ENCODE measurements at places on chromosomes 5 and 9.

- DNase-seq = no peak
Measured at GRCh38 chr9:34254966-34255825, 73.9 kb downstream of the KIF24 start.

DNA sequence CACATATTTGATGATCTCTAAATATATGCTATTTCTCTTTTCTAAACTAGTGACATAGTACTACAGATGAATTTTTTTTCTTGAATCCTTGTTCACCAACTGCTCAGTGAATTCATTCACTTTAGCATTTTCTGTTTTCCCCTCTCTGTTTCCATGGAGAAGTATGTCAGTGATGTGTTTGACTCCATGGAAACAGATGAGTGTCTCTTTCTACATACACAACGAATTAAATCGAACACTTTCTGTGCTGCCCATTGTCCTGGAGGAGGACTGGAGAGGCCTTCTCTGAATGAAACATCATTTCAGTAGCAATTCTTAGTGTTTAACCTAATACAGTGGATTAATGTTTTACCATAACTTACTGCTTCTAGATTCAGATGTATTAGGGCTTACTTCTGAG, 9.5 kb downstream of the INVS start:
- DNase-seq = no peak

GRCh38 chr5:14286007-14286406, 142.9 kb downstream of the TRIO start:
- no peak for DNase-seq

- no peak for DNase-seq
Measured at GRCh38 chr5:73282383-73282782, 109.4 kb downstream of the TMEM174 start.

GRCh38 chr5:89299998-89300397, 417.0 kb upstream of the MEF2C start:
- no peak for DNase-seq

- DNase-seq = no peak
Measured at GRCh38 chr5:65029178-65029577, 260.4 kb downstream of the CWC27 start.

DNA sequence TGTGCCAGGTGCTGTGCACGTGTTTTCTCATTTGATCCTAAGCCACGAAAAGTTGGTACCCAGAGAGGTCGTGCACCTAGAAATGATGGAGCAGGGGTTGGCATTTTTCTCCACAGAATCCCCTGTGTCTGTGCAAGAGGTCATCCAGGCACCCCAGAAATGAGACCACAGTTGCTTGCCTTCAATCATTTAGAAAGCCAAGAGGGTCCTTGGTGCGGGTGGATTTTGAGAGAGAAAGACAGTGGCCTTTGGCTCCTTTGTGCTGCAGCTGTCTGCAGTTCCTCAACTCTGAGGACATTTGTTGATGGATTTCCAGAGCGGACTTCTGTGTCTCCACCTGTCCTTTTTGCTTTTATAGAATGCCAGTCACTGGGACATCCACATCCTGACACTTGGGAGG, 33.8 kb upstream of the SPRY4 start:
- DNase-seq = no peak

GRCh38 chr5:117504305-117504704, 929.7 kb upstream of the SEMA6A start:
- DNase-seq = no peak

DNA sequence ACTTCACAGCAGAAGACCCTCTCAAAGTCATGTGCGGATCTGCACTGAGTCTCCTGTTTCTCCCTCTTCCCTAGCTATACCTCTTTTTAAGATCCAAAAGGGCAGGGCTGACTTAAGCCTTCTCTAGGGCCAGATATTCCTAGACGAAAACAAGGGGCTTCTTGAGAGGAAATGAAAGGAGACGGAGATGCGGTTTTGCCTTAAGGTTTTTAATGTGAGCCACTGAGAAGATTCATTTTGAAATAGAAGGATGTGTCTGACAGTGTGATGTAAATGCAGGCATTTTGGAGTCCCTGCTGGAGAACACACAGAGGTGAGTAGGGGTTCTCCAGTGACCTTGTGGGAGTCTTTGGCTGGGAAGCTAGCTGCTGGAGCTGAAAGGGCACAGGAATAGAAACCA, 15.6 kb upstream of the IL12B start:
- DNase-seq = no peak

Data from CD4-positive, alpha-beta T cell treated with Interleukin-2 at 100 ng/mL for 4 hours (primary cell).